ENCODE measurements at places on chromosomes 7 and 10.
A peak's percentile ranks its signal among the peaks of the same experiment; 100 is the strongest.

DNA sequence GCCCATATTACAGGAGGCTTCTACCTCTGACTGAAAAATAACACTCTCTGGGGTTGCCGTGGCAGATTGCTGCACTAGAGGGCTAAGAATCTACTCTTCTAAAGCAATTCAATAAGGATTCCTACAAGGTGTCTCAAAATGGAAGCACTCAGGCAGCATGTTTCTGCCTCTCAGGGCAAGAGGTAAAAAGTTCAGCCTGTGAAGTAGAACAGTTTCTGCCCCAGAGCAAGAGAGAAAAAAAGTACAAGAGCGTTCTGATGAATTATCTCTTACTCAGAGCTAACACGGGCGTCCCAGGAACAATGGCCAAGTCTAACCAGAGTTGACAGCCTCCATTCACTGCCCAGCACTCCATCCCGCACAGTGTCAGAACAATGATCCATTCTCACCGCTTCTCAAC lies 71.3 kb upstream of the TES start:
- no peak for DNase-seq

DNA sequence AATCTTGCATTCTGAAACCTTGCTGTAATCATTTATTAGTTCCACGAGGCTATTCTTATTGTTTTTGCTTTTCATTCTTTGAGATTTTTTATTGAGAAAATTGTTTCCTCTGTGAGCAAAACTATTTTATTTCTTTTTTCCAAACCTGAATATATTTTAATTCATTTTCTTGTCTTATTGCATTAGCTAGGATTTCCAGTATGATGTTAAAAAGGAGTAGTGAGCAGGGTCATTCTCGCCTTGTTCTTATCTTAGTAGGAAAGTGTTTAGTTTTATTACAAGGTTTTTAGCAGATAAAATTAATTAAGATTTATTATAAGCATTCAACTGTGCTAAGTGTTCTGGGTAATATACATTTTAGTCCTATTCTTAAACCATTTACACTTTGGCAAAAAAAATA lies 214.6 kb upstream of the KLF6 start:
- DNase-seq, result no peak

- DNase-seq, result no peak
Measured at GRCh38 chr7:55478700-55479099, 93.6 kb downstream of the VOPP1 start.

GRCh38 chr7:30173058-30173897 lies 38.5 kb downstream of the MTURN start:
- DNase-seq, result no peak

- no peak for DNase-seq
Measured at GRCh38 chr7:104252409-104253134, 44.8 kb upstream of the ORC5 start.

DNA sequence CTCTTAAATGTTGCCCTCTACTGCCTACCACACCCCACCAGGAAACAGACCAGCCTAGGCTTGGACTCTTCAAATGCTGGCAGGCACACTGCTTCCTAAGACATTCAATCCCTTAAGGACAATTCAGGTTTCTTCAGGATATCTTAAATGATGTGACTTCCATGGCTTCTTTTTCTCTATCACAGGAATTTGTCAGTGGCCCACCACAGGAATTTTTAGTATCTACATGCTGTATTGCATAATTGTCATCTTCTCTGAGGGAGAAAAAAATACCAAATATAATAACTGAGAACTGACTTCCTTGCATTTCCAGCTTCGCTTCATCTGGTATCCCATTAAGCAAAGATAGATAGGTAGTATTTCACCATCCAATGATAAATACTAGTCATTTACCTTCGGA lies 129.3 kb downstream of the WNT2 start:
- DNase-seq, result no peak

GRCh38 chr7:27295236-27295635 lies 52.6 kb downstream of the EVX1 start:
- DNase-seq, result no peak

GRCh38 chr10:119784340-119785067 lies 58.7 kb downstream of the INPP5F start:
- DNase-seq, result no peak

DNA sequence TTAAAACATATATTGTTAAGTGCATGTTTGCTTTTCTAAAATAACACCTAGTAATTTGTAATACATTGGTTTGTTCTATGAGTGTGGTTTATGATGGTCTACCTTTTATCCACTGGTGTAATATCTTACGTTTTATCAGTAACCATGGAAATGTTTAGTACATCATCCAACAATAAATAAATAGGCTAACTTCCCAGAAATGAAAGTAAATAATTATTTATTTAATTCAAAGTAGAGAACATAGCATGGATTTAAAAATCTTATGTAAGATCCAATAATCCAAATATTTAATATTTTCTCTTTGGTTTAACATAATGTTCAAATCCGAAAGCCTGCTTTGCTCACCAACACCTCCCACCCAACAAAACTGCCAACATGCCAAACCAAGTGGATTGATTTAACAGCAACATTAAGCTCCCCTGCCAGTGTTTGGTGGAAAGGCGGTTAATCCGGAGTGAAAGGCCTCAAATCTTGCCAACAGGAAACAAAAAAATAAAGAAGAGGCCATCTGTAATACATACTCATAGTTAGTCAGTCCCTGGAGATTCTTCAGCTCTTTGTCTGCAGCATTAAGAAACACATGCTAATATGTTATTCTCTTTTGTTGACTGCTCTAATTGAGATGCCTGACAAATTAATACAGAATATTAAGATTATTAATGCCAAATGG lies 897.8 kb downstream of the CNTNAP2 start:
- no peak for DNase-seq

DNA sequence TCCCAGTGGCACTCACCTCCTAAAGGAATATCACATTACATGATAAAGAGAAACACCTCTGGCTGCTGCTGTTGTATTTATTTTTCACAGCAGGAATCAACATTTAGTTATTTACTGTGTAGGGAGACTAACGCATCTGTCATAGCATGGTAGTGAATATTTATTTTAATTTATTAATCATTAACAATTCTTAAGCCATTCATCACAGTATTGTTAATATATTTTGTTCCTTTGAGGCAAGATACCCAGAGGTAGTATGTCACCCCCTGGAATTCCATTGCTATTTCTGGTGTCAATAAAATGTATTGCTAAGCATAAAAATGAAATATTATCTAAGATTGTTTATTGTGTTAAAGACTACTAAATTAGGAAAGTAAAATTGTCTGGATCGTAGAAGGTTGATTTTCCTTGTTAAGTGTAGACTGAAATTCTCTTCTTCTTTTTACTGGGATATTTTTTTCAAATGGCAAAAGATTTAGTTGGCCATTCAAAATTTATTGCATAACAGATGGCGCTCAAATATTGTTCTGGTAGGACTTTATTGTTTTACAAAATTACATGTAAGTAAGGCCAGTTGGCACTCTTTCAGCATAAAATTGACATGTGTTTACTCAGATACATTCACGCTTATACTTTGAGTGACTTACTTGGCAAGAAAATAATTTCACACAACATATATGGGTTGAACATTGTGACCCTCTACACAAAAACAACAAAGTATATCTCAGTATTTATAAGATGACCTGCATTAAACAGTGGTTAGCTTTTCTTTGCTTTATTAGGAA lies 1358.7 kb upstream of the SORCS1 start:
- DNase-seq, result no peak

GRCh38 chr7:37480041-37481031 lies 31.7 kb upstream of the ELMO1 start:
- DNase-seq, result no peak

DNA sequence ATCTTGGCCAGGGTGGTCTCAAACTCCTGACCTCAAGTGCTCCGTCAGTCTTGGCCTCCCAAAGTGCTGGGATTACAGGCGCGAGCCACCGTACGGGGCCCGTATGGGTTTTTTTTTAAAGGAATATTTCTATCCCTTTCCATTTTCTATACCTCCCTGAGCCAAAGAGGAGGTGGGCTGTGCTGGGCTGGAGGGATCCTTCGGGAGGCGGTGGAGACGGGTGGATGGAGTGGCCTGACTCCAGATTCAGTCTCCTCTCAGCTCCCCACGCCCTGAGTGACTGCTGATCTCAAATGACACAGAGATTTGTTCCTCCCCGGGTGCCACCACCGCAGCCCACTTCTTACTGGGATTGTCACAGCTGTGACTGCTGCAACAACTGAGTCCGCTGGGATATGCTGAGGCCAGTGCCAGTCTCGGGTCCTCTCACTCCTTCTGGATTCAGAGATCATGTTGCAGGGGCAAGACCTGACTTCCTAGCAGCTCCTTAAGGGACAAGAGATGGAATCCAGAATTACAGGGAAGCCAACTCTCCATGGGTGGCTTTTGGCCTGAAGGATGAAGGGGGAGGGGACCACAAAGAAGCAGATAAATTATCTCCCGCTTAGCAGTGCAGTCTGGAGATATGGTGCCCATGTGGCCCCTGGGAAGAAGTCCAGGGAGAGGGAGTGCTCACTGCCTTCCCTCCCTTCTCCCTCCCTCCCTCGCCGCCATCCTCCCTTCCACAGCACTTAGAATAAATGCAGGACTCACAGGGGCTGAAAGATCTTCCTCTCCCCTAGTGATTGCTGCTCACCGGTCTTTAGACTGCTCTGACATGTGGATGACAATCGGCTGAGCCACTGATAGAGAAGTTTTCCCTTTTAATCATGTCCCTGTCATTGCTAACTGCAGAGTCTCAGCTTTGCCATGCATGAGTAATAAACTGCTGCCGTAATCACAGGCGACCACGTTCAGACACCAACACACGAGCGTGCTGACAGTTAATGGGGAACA lies 14.3 kb downstream of the GALNT17 start:
- DNase-seq, result no peak

GRCh38 chr10:132928261-132928660 lies 14.1 kb downstream of the CFAP46 start:
- DNase-seq, result no peak

- DNase-seq, result no peak
Measured at GRCh38 chr7:157984423-157985163, 603.0 kb downstream of the PTPRN2 start.

GRCh38 chr10:62990126-62990525 lies 143.0 kb upstream of the NRBF2 start:
- no peak for DNase-seq

- DNase-seq, result no peak
Measured at GRCh38 chr7:128431221-128431620, 21.4 kb upstream of the IMPDH1 start.

DNA sequence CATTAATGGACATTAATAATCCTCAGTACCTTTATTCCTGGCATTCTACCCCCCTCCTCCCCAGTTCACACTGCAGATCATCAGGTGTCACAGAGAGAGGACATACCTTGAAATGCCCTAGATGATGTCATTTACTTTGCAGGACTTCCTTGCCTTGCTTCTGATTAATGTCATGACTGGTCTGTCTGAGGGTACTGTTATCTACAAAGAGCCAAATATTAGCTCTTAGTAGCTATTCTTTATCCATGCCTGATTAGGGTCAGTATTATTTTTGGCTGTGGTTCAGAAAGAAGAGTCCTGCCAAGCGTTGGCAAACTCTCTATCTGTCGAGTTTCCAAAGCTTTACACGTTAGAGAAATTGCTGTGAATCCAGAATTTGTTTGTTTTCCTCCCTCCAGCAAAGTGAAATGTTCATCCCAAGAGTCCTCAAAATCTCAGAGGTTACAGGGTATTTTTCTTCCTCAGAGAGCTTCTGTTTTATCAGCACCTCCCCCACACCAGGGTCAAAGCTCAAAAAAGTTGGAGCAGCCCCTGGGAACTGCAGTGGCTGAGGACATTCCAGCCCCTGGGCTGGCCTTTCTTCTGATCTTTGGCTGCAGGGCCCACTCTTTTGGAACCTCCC lies 12.6 kb downstream of the SCD start:
- no peak for DNase-seq

DNA sequence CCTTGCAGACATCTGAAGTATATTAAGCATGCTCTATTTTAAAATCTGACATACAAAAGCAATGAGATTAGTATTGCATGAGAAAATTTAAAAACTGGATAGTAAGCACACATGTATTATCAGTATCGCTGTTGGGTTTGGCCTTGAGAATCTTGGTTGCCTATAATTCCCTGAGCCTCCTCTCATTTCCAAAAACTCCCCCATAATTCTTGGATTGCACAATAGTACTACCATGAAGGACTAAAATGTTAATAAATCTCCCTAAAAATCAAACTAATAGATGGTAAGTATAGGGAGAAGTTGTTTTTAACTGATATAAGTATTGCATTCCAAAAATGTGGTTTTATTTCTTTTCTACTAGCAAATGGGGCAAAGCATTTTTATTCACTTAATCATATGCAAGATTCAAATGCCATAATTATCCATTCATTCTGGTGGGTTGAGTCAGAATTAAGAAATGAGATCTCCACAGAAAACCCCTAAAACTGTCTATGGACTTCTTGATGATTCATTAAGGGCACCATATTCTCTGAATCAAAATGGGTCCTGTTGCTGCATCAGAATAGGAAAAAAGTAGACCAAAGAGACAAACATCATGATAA lies 10.3 kb upstream of the VIM start:
- DNase-seq, result no peak

GRCh38 chr10:79948976-79949722 lies at the start of gene SFTPD:
SFTPD (minus strand) TSS chr10:79949105; CDS start chr10:79946659, 2,446 bp downstream.
- no peak for DNase-seq

- DNase-seq, result peak; percentile 52
Measured at GRCh38 chr7:129780257-129780973, 168.9 kb downstream of the NRF1 start.

- no peak for DNase-seq
Measured at GRCh38 chr10:78346721-78347120, 313.1 kb downstream of the RPS24 start.

DNA sequence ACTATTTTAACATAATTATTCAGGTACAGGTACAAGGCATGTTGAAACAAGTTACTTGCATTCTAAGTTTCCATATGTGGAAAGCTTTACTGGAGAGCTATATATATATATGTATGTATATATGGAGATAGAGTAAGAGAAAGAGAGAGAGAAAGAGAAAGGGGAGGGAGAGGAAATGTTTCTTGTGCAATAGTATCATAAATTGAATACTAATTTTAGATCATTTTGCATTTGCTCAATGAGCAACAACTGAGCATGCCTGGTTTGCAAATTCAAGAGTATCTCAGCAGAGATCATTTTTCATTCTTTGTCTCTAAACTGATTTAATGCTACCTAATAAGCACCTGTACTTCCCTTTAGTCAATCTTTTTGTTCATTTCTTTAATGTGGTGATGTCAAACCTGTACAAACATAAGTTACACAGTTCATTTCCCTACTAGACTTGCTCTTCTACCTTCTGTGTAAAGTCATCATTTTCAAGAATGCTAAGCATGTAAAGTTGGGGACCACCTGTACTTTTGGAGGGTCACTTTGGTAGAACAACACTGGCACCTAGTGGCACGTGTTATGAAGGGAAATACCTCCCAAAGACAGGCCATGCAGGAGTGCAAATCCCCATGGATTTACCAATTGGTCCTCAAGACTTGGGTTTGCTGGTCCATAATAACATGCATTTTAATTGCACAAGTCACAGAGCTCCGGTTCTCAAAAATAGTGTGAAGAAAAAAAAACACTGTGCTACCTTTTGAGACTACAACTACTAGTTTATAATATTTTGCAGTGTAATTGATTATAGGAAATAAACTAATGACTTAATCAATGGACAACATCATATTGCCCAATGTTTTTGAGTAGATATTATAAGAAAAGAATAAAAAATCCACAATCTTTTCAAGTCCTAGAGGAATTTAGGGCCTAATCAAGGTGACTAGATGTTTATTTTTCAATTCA lies 431.2 kb upstream of the IGFBP3 start:
- no peak for DNase-seq

GRCh38 chr10:103007017-103007416 lies 88.9 kb downstream of the CNNM2 start:
- no peak for DNase-seq

- DNase-seq, result no peak
Measured at GRCh38 chr10:8075282-8076260, 21.1 kb downstream of the GATA3 start.

Measured in activated gamma-delta T cell (primary cell).